RKO (cell line): ENCODE measurements at places on chromosomes 3 and 15.

- no peak for DNase-seq
These were observed 1046.6 kb upstream of the CFAP20DC start for GRCh38 chr3:60096403-60096802.

GRCh38 chr3:129812589-129812988 lies 80.9 kb downstream of the TMCC1 start:
- DNase-seq, result no peak

GRCh38 chr3:30602946-30603345 lies 3.5 kb upstream of the TGFBR2 start:
- no peak for DNase-seq

GRCh38 chr3:195565716-195566115 lies 18.0 kb downstream of the APOD start:
- DNase-seq, result no peak

- no peak for DNase-seq
These were observed 812.9 kb downstream of the VGLL3 start for GRCh38 chr3:86178095-86178494.

- peak; percentile 63 for DNase-seq
These were observed 130.5 kb upstream of the EIF1B start for GRCh38 chr3:40179016-40179415.

- no peak for DNase-seq
These were observed 655.0 kb downstream of the EPHA3 start for GRCh38 chr3:89762405-89762804.

GRCh38 chr15:32796856-32797255 lies 79.1 kb downstream of the GREM1 start:
- no peak for DNase-seq

- no peak for DNase-seq
These were observed 15.6 kb upstream of the IGSF10 start for GRCh38 chr3:151476344-151477018.

DNA sequence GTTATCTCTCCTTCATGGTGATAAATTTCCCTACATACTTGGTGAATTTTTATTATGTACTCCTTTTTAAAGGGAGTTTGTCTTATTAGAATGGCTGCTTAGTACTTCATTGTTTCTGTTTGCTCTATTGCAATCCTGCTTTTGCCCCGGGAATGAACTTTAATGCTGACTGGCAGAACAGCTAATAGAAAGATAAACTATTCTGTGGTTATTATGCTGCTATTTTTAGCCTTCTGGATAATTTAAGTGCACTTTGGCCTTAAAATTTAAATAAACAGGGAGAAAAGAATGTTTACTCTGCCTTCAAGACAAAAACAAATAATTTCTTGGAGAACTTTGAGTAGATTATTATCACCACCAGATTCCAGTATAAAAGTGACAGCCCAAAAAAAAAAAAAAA lies 413.8 kb upstream of the CCDC54 start:
- DNase-seq, result no peak
